ENCODE measurements at places on chromosomes 3 and 15. TPM values are rescaled to one million over a fixed set of nuclear protein-coding genes. Genes with fewer than 3 reads are reported as not detected.

MCF2L2 gene
- 0.12 TPM for total RNA-seq

PARP14 gene
- 0.61 TPM for total RNA-seq

FBXO40 gene
- 0.02 TPM for total RNA-seq

GRCh38 chr3:385151-385550 is 188.6 kb downstream of the CHL1 start:
- H3K4me3 ChIP-seq = no peak overlapping the region
- peak; percentile 4 for DNase-seq
- H3K27me3 ChIP-seq = no peaks in the 10 kb centered on the region
- no peaks in the 10 kb centered on the region for H3K36me3 ChIP-seq
- no peaks in the 10 kb centered on the region for H3K4me1 ChIP-seq

KBTBD13 gene
- total RNA-seq = 0.15 TPM

PRKCI gene
- total RNA-seq = 37.1 TPM
